SK-N-SH (cell line): ENCODE measurements at places on chromosomes 5 and 9.
A peak's percentile ranks its signal among the peaks of the same experiment; 100 is the strongest.

DNA sequence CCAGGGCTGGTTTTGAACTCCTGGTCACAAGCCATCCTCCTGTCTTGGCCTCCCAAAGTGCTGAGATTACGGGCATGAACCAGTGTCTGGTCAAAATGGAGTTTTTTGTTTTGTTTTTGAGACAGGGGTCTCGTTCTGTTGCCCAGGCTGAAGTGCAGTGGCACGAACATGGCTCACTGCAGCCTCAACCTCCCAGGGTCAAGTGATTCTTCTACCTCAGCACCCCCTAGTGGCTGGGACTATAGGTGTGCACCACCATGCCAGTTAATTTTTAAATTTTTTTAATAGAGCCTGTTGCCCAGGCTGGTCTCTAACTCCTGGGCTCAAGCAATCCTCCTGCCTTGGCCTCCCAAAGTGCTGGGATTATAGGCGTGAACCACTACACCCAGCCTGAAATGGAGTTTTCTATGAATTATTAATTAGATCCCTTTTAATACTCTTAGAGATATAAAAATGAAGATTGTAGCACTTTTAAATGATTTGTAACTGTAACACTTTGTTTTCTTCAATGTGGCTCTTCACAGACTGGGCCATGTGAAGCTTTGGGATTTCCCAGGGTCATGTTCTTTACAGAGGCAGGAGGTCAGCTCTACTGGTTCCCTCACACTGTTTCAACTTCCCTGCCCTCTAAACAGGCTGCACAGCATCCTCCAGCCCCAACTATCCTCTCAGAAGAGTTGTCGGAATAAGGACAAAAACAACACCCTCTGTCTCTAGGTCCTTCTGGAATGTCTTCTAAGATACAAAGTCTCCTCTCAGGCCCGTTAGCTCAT is 32.7 kb upstream of the SPARC start:
- no peaks in the 10 kb centered on the region for H3K36me3 ChIP-seq
- peaks cover 8% of the 10 kb centered on the region; the same call in 1 of the 2 replicates for H3K4me1 ChIP-seq
- no peaks in the 10 kb centered on the region for H3K27me3 ChIP-seq
- H3K4me3 ChIP-seq: no peak overlapping the region
- H3K27ac ChIP-seq: peak overlapping the region; percentile 60

DNA sequence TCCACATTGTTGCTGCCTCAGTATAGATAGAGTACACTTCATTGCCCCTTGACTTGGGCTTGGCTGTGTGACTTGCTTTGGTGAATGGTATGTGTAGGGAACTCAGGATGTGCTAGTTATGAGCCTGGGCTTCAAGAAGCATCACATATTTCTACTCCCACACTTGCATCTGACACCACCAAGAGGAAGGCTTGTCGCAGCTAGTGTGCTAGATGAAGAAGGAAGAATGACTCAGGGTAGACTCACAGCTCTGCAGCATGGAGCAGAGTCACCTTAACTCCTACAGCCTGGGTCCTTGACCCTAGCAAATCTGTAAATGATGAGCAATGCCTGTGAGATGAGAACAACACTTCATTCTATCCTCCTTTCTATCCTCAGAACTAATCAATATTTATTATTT is 261.8 kb downstream of the ASTN2 start:
- DNase-seq: no peak
- peaks cover 6% of the 10 kb centered on the region; the same call in 1 of the 2 replicates for H3K4me1 ChIP-seq
- H3K36me3 ChIP-seq: no peaks in the 10 kb centered on the region
- no peak overlapping the region for H3K4me3 ChIP-seq

- peaks cover 4% of the 10 kb centered on the region for H3K36me3 ChIP-seq
- no peaks in the 10 kb centered on the region for H3K27me3 ChIP-seq
- H3K4me3 ChIP-seq: peak within 1 kb of the TSS; percentile 14; the same call in 1 of the 2 replicates
- no peak within 1 kb of the TSS for H3K27ac ChIP-seq
Observed at GRCh38 chr5:141192110-141192725, at the start of gene PCDHB10. Gene PCDHB10, plus strand, starts transcription at chr5:141192353. Its CDS starts 200 bp downstream, at chr5:141192553.

- DNase-seq: no peak
- no peaks in the 10 kb centered on the region for H3K4me1 ChIP-seq
- H3K4me3 ChIP-seq: no peak overlapping the region
- no peaks in the 10 kb centered on the region for H3K27me3 ChIP-seq
Observed at GRCh38 chr9:11194246-11194645, 581.4 kb upstream of the PTPRD start.

- H3K27ac ChIP-seq: no peak overlapping the region
- H3K4me1 ChIP-seq: no peaks in the 10 kb centered on the region
- H3K36me3 ChIP-seq: no peaks in the 10 kb centered on the region
- no peaks in the 10 kb centered on the region for H3K27me3 ChIP-seq
Observed at GRCh38 chr9:14924230-14925219, 14.3 kb upstream of the FREM1 start.

DNA sequence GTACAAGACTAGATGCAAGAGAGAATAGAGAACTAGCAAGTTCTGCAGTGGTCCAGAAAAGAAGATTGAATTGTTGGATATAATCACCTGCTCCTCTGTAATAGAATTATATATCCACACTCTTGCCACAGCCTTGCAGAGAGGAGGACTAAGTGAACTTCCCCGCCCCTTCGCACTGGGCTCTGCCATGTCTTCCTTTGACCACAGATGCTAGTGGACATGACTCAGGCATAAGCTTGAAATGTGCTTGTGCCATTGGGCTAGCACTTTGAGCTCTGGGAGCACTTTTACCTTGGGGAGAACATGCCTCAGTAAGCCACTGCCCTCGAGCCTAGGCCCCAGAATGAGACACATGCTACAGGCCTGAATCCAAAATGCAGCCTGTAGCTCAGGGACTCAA is 113.5 kb upstream of the RASA1 start:
- no peak for DNase-seq
- H3K27me3 ChIP-seq: no peaks in the 10 kb centered on the region
- no peak overlapping the region for H3K4me3 ChIP-seq
- H3K36me3 ChIP-seq: no peaks in the 10 kb centered on the region

- H3K36me3 ChIP-seq: peaks cover 15% of the 10 kb centered on the region
- H3K27ac ChIP-seq: peak overlapping the region; percentile 39; the same call in 1 of the 2 replicates
- no peak for DNase-seq
- H3K27me3 ChIP-seq: no peaks in the 10 kb centered on the region
- H3K4me3 ChIP-seq: no peak overlapping the region
Observed at GRCh38 chr5:123012321-123012720, 24.2 kb downstream of the PPIC start.

DNA sequence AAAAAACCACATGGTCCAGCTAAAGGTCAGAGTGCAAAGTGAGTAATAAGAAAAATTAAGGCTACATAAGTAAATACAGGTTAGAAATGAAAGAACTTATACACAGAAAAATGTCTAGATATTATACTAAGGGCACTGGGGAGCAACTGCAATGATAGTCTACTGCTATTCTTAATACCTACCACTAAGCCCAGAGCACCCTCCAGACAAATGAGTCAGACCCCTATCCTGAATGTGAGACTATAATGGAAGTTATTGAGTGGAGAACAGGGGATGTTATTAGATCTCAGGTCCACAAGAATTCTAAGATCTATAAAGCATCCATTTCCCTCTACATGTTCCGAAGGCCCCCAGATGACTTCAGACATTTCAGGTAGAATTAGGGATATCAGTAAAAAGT is 438.3 kb downstream of the PRELID2 start:
- no peak overlapping the region for H3K4me3 ChIP-seq
- no peaks in the 10 kb centered on the region for H3K27me3 ChIP-seq
- no peak for DNase-seq
- H3K36me3 ChIP-seq: no peaks in the 10 kb centered on the region
- no peaks in the 10 kb centered on the region for H3K4me1 ChIP-seq

DNA sequence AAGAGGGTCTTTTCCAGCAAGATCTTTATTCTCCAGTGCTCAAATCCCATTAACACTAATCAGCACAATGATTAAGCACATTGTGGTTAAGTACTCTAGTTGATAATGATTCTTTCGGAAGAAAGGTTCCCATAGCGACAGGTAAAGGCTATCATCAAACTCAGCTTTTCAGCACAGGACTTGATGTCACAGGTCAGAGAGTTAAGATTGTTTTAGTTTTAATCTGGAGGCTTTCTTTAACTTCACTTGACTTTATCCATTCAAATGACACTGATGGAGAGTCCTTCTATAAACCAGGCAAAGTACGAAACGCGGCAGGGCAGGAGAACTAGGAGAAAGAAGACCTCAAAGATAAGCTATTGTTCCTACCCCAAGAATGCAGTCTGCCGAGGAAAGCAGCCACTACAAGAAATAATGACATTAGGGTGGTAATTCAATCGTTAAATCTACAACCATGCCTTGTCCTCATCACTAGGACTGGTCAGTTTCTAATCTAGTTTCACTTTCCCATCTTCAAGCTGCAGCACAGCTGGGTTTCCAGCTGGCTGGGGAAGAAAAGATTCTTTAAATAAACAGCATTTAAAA is 4.6 kb downstream of the NRG2 start:
- peak overlapping the region; percentile 72 for H3K4me3 ChIP-seq
- no peaks in the 10 kb centered on the region for H3K36me3 ChIP-seq
- H3K27me3 ChIP-seq: no peaks in the 10 kb centered on the region
- DNase-seq: peak; percentile 62

DNA sequence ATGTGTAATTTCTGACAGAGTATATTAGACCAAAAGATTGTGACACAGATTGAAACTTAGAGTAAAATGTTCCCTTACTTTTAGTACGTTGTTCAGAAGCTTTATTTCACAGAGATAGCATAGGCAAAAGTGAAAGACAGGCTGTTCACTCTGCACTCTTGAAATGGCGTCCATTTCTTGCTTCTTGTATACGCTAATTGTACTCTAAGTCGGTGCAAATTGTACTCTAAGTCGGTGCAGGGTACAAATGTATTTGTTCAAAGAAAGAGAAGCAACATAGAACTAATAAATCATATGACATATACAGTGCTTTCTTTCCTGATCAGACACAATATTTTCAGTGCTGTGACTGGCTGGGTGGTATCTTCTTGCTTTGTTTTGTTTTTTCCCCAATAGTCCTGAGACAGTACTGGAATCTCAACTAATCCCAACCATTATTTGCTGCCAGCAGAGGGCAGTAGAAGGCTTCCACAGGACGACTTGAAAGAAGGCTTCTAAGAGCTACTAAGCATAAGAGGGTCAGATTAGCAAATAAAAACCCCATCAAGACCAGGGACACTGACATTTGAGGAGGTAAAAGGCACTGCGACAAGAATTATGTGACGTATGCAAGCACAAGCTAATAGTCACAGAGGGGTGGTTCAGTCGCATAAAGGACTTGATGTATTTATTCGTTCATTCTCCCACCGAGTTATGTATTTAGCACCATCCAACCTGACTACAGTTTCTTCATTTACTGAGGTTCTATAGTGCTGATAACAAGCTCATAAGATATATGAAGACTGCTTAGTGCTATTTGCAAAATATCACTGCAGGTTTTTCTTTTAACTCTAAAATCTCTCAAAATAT is 831.8 kb downstream of the TAF11L14 start:
- DNase-seq: peak; percentile 51
- no peak overlapping the region for H3K27ac ChIP-seq
- H3K27me3 ChIP-seq: no peaks in the 10 kb centered on the region
- H3K36me3 ChIP-seq: no peaks in the 10 kb centered on the region
- H3K4me3 ChIP-seq: no peak overlapping the region

- no peaks in the 10 kb centered on the region; the same call in 1 of the 2 replicates for H3K4me1 ChIP-seq
- no peak overlapping the region for H3K27ac ChIP-seq
- H3K4me3 ChIP-seq: no peak overlapping the region
- H3K36me3 ChIP-seq: no peaks in the 10 kb centered on the region
- no peaks in the 10 kb centered on the region for H3K27me3 ChIP-seq
Observed at GRCh38 chr5:6868575-6869215, 155.5 kb downstream of the TENT4A start.

GRCh38 chr9:77594963-77595362 is 53.2 kb downstream of the GNA14 start:
- no peaks in the 10 kb centered on the region for H3K27me3 ChIP-seq
- H3K27ac ChIP-seq: no peak overlapping the region; the same call in 1 of the 2 replicates
- H3K4me1 ChIP-seq: peaks cover 24% of the 10 kb centered on the region; the same call in 1 of the 2 replicates
- no peaks in the 10 kb centered on the region for H3K36me3 ChIP-seq

DNA sequence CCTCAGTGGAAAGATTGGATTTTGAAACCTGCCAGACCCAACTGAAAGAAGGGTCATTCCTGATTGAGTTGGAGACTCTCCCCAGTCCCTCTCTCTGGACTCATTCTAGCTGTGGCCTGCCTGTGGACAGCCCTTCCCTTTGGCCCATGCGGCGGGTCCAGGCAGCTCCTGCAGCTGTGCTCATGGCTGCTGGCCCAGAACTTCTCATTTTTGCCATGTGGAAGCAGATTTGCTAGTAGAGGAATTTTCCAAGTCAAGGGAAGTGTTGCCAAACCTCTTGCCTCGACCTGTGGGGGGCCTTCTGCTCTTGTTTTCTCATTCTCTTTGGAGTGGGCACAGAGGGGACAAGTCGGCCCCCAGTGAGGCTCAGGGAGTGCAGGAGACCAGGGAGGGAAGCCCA is 89.2 kb downstream of the ANKRD33B start:
- no peaks in the 10 kb centered on the region for H3K4me1 ChIP-seq
- no peaks in the 10 kb centered on the region for H3K27me3 ChIP-seq
- H3K4me3 ChIP-seq: no peak overlapping the region
- peaks cover 10% of the 10 kb centered on the region for H3K36me3 ChIP-seq

DNA sequence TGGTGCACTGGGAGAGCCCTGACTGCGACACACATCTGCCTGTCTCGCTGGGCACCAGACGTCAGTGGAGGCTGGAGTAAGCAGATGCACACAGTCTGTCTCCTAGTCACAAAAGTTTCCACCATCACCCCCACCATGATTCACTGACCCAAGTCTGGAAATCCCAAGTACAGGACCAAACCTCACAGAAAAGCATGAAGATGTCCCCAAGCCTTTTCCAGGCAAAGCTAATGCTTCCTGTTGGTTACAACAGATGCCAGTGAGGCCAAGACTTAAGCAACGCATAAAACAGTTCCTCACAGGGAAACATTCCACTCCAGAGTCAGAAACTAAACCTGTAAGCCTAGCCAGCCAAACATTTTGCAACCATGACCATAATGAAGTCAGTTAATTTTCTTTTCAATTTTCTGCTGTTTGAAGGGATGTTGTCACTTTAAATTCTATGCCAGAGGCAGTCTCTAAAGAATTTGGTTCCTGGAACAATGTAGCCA is 259.3 kb upstream of the SLC30A5 start:
- no peaks in the 10 kb centered on the region for H3K36me3 ChIP-seq
- no peak overlapping the region for H3K27ac ChIP-seq
- no peak for DNase-seq

GRCh38 chr9:22169243-22169642 is 160.1 kb upstream of the CDKN2B start:
- no peak for DNase-seq
- H3K4me3 ChIP-seq: no peak overlapping the region
- no peaks in the 10 kb centered on the region for H3K4me1 ChIP-seq
- no peaks in the 10 kb centered on the region for H3K36me3 ChIP-seq
- no peaks in the 10 kb centered on the region; the same call in 1 of the 2 replicates for H3K27me3 ChIP-seq
- H3K27ac ChIP-seq: peak overlapping the region; percentile 15; the same call in 1 of the 2 replicates

- no peak for DNase-seq
- no peaks in the 10 kb centered on the region for H3K36me3 ChIP-seq
- H3K27ac ChIP-seq: no peak overlapping the region
- H3K4me1 ChIP-seq: no peaks in the 10 kb centered on the region
- no peaks in the 10 kb centered on the region for H3K27me3 ChIP-seq
Observed at GRCh38 chr9:31916591-31917241, 467.7 kb upstream of the ACO1 start.

DNA sequence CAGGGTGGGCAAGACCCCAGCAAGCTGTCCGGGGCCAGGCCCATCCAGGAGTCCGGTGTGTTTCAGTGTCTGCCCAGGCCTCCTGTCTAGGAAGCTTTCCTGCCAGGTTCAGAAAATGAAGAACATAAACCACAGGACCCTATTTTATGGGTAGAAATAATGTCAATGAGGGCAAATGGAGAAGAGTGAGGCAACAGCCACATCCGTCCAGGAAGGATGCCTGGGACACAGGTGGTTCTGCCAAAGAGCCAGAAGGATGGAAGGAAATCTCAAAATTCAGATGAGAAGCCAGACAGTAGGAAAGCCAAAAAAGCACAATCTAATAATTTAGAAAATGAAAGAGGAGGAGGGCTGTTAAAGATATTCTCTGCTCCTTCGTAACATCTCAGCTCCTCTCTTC is 262.3 kb downstream of the AUH start:
- no peaks in the 10 kb centered on the region for H3K27me3 ChIP-seq
- peaks cover 8% of the 10 kb centered on the region; the same call in 1 of the 2 replicates for H3K4me1 ChIP-seq
- no peak overlapping the region for H3K4me3 ChIP-seq
- no peak overlapping the region for H3K27ac ChIP-seq
- no peaks in the 10 kb centered on the region for H3K36me3 ChIP-seq
